ENCODE measurements at places on chromosomes 12 and 14. TPM values are rescaled to one million over a fixed set of nuclear protein-coding genes. Genes with fewer than 3 reads are reported as not detected.

SOCS4 gene
- total RNA-seq, result 15.7 TPM

GPX2 gene
- not detected for total RNA-seq

IL26 gene
- not detected for total RNA-seq

EIF2S3B gene
- 4.9 TPM for total RNA-seq
